Activated B cell treated with CpG ODN at 0.5 μM for 24 hours (primary cell): ENCODE measurements at places on chromosomes 1 and 21. TPM values are rescaled to one million over a fixed set of nuclear protein-coding genes. Genes with fewer than 3 reads are reported as not detected.

DNA sequence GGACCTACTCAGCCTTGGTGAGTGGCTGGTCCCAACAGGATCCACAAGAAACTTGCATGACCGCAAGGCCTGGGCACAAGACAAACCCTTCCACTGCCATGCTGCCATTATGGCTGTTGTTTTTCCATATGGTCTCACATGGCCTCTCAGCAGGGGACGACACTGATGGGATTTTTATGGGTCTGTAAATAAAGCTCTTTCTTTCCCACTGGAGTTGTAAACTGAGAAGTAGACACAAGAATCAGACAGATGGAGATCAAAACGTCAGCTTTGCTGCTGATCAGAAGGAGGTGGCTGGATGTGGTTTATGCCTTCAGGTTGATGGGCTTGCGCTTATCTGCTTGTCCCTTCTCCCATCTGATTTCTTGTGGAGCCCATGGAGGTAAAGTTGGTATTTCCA is 138.1 kb upstream of the KCNJ6 start:
- H3K27me3 ChIP-seq: no peaks in the 10 kb centered on the region
- no peaks in the 10 kb centered on the region for H3K4me1 ChIP-seq
- no peak for DNase-seq
- H3K27ac ChIP-seq: no peak overlapping the region

- no peaks in the 10 kb centered on the region for H3K27me3 ChIP-seq
- no peak for DNase-seq
- H3K27ac ChIP-seq: no peak overlapping the region
- no peaks in the 10 kb centered on the region for H3K4me1 ChIP-seq
Measured at GRCh38 chr1:42748021-42748420, 8.0 kb upstream of the CLDN19 start.

- H3K27me3 ChIP-seq: no peaks in the 10 kb centered on the region
- H3K4me3 ChIP-seq: no peak overlapping the region
- H3K4me1 ChIP-seq: peaks cover 21% of the 10 kb centered on the region
Measured at GRCh38 chr1:166870584-166870983, 5.5 kb downstream of the TADA1 start.

DNA sequence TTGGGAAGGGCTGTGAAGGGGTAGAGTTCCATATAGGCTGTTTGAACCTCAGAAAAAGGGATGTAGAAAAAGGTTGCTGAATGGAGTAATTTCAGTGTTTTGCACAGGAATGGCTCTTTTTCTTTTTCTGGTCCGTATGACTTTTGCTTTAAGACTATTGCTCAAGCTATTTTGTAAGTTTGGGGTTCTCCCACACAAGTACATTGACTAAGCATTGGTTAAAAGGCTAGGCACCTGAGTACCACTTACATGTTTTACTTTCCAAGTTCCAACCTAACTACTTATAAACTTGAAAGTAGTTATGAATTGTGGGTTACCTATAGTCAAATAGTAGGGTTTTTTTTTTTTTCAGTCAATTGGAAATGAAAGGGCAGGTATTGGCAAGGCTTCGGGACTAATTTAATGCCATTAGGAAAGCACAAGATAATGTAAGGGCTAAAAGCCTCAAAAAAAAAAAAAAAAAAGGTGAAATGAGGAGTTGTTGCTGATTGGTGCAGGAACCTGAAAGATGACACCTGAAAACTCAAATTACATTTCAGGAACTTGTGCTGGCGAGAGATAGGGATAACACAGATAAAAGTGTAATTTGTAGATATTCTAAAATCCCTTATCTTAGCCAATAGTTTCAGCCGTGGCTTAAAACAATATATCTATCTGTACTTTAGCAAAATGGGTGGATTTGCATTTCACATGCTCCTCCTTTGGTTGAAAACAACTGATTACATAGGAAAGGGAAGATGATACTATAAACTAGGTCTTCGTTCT is 209.5 kb downstream of the RPS6KC1 start:
- no peak for DNase-seq
- no peak overlapping the region for H3K27ac ChIP-seq
- H3K4me3 ChIP-seq: no peak overlapping the region
- H3K4me1 ChIP-seq: peaks cover 6% of the 10 kb centered on the region
- peaks cover 27% of the 10 kb centered on the region for H3K36me3 ChIP-seq

- H3K4me1 ChIP-seq: no peaks in the 10 kb centered on the region
- H3K36me3 ChIP-seq: no peaks in the 10 kb centered on the region
- no peak for DNase-seq
- no peak within 1 kb of the TSS for H3K27ac ChIP-seq
Measured at GRCh38 chr1:100178091-100178490, at the start of gene LRRC39. Gene LRRC39 (minus strand): TSS chr1:100178256. CDS start chr1:100168516, 9,740 bp downstream.

- H3K4me3 ChIP-seq: peak overlapping the region; percentile 88
- H3K4me1 ChIP-seq: peaks cover 32% of the 10 kb centered on the region
- peaks cover 15% of the 10 kb centered on the region for H3K27me3 ChIP-seq
Measured at GRCh38 chr1:48472638-48473037, 634 bp upstream of the SPATA6 start.

Gene SERTAD4
- total RNA-seq: not detected in 2 replicates

Gene HAO2
- total RNA-seq: not detected in 2 replicates
